ENCODE measurements at places on chromosomes 6 and 20.

DNA sequence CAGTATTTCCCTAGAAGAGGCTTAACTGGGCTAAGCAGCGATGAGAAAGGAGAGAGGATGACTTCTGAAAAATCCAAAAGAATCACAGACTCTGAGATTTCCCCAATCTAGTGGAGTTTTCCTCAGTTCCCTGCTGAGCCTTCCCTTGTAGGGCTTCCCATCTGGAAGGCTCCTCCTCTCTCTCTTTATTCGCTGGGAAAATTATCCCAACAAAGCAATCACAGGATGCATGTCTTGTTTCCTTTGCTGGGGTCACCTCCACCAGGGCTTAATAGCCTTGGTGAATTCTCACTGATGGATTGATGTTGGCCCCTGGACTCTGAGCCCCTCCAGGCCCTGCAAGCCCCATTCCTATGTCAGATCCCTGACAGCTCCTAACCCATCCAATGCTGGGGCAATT is 69.8 kb upstream of the MAFB start:
- no peak for DNase-seq

- no peak for DNase-seq
These were observed 206.4 kb upstream of the HDDC2 start for GRCh38 chr6:125507987-125508655.

- DNase-seq, result no peak
These were observed 101.1 kb downstream of the DLGAP4 start for GRCh38 chr20:36407199-36407733.

GRCh38 chr20:24971376-24972101 is 21.0 kb downstream of the APMAP start:
- DNase-seq, result no peak

DNA sequence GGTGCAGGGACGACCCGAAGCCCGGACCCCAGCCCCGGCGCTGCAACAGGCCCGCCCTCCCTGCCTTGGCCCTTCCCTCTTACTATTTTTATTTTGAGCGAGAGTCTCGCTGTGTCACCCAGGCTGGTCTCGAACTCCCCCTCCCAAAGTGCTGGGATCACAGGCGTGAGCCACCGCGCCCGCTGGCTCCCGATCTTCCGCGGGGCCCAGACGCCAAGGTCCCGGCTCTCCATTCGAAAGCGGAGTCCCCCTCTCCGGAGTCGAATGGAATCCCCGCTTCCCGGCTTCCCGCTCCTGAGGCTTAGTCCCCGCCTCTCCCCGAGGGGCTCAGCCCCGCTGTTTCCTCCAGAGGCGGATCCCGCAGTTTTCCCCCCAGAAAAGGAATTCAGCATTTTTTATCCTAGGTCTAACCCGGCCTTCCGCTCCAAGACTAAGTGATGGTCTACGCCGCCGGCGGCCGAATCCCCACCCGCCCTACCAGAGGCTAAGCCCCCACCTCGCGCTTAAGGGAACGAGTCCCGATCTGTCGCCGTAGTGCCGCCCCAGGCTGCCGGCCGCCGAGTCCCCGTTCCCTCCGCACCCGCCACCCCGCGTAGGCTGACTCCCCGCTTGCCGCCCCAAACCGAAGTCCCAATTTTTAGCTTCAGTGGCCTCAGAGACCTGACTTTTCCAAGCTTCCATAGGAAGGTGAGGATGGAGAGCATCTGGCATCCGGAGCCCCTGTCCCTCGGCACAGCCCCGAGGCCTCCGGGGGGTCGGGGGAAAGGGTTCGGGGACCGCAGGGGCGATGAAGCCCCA is 11.5 kb upstream of the TMC2 start:
- peak; percentile 16 for DNase-seq

DNA sequence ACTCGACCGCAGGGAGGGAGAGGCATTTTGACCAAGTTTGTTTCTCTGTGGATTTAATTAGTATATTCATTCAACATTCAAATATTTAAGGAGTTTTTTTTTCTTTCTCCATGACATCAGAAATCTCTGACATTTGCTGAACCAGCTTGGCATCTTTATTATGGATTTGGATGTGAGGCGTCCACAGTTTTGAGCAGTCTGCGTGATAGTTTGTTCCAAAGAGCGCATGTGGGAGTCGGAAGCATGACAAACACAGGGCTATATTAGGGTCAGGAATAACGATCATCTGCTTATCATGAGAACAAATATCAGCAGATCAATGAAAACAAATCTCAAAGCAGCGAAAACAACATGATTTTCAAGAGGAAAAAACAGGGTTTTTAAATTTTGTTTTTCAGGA is 373.2 kb downstream of the CDH4 start:
- DNase-seq, result no peak

- no peak for DNase-seq
These were observed 1.3 kb upstream of the CARMIL1 start for GRCh38 chr6:25277857-25278256.

GRCh38 chr6:22366214-22366613 is 69.4 kb upstream of the PRL start:
- DNase-seq, result no peak

- DNase-seq, result no peak
These were observed 313.2 kb upstream of the JARID2 start for GRCh38 chr6:14932485-14933182.

- no peak for DNase-seq
These were observed 17.2 kb upstream of the CRIP3 start for GRCh38 chr6:43325876-43326275.

DNA sequence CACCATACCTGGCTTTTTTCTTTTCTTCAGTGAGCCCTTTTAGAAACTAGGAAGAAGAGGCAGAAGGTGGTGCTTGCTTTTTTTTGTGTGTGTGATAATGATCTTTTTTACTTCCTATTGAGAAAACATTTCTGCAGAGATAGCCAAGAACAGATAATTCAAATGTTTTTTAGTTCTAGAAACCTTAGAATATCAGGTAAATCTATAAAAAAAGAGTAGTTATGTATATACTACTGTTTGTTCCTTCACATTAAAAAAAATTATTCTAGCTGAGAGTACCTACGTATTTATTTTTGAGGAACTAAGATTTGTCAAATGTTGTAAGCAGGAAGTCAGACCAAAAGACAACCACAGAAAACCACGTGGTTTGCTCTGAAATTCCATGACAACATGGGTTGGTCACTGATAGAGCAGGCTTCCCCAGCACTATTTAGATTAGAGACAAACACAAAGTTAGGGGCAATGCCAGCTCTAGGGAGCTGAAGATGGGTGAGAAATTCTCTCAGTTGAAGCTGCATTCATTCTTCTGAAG is 12.8 kb downstream of the STK4 start:
- peak; percentile 70 for DNase-seq

- no peak for DNase-seq
These were observed 47.0 kb upstream of the MANEA start for GRCh38 chr6:95530176-95530819.

DNA sequence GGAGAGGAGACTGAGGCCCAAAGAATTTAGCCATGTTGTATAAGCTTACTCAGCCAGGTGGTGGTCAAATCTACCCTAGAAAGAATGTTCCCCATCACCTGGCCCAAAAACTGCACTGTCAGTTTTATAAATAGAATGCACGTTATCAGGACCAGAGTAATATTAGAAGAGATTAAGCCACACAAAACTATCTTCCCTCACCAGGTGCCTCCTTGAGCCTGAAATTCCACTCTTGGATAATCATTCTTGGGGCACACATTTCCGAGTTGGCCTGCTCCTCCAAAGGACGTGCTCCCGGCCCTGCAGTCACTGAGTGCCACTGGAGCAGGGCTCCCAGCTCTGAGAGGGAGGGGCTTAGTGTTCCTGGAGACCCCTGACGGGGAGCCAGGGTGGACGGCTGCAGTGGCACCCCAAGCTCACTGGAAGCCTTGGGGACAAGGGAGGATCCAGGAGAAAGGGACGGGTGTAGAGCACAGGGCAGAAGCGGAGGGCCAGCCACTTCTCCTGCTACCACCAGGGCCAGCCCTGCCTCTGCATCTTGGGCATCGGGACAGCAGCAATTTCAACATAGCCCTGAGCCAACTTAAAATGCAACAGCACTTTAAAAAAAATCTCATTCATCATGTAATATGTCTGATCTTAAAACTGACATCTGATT is 160.8 kb upstream of the QKI start:
- no peak for DNase-seq

- no peak for DNase-seq
These were observed 34.2 kb upstream of the GFRAL start for GRCh38 chr6:55293116-55293515.

- no peak for DNase-seq
These were observed 102.2 kb downstream of the BACH2 start for GRCh38 chr6:90194371-90194841.

GRCh38 chr6:114267897-114268296 is 74.9 kb downstream of the HS3ST5 start:
- DNase-seq, result no peak

DNA sequence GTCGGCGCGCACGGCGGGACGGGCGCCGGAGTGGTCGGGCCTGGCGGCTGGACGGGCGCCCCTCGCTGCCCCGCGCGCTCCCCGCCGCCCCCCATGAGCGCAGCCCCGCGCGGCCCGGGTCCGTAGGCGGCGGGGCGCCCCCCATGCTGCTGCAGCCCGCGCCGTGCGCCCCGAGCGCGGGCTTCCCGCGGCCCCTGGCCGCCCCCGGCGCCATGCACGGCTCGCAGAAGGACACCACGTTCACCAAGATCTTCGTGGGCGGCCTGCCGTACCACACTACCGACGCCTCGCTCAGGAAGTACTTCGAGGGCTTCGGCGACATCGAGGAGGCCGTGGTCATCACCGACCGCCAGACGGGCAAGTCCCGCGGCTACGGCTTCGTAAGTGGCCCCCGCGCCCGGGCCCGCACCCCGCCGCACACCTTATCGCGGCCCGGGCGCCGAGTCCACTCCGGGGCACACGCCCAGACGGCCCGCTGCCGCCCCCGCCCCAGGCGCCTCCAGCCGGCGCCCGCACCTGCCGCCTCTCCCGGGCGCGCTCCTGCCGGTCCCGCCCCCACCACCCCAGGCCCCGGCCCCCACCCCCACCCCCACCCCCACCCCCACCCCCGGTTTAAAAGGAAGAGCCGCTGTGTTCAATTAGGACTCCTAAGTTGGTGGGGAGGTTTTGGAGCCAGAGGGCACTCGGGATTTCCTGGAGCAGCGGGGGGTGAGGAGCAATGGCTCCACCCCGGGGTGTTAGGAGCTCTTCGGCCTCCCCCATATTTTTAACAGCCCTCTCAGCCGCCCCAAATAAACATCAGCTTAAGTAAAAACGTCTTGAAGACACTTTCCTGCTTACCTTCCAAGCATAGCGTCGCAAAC is 474 bp downstream of the RBM38 start:
- no peak for DNase-seq

DNA sequence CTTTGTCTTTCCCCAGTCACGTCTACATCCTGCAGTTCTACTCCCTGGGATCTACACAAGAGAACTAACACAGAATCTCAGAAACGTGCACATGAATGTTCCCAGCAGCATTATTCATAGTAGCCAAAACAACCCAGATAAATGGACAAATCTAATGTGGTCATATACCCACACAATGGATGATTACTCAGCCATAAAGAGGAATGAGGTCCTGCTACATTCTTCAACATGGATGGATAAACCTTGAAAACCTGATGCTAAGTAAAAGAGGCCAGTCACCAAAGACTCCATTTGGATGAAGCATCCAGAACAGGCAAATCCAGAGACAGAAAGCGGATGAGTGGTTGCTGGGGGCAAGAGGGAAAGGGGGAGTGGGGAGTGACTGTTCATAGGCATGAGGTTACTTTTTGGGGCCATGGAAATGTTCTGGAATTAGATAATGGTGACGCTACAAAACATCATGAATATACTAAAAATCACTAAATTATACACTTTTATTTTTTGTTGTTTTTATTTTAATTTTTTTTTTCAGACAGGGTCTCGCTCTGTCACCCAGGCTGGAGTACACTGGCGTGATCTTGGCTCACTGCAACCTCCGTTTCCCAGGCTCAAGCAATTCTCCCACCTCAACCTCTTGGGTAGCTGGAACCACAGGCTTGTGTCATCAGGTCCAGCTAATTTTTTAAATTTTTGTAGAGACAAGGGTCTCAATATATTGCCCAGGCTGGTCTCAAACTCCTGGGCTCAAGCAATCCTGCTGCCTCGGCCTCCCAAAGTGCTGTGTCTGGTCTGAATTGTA is 50.8 kb upstream of the DSN1 start:
- no peak for DNase-seq

- no peak for DNase-seq
These were observed 325.1 kb downstream of the CDH26 start for GRCh38 chr20:60283281-60283680.

DNA sequence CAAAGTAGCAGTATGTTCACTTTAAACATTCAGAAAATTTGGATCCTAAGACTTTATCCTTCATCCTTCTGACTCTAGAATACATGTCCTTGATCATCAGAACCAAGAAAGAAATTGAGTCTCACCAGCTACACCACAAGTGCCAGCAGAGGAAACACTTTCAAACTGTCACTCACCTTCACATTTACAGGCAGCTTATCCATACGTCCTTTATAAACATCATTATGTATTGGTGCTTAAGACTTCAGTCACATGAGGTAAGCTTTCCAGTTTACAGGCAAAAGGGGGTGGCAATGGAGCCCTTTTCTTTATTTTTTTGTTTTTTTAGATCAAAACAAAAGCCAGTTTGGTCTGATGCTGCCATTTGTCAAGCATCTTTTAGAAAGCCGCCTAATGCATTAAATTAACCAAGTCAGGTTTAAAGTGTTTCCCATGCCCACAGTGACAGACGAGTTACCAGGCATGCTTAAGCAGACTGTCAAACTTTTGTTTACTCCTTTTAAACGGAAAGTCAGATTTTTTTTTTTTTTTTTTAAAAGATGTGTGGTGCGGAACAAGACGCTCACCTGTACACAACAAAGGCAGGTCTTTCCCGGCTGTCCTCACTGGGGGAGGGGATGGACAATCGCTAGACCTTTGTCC is 952 bp upstream of the BRPF3 start:
- DNase-seq, result no peak

DNA sequence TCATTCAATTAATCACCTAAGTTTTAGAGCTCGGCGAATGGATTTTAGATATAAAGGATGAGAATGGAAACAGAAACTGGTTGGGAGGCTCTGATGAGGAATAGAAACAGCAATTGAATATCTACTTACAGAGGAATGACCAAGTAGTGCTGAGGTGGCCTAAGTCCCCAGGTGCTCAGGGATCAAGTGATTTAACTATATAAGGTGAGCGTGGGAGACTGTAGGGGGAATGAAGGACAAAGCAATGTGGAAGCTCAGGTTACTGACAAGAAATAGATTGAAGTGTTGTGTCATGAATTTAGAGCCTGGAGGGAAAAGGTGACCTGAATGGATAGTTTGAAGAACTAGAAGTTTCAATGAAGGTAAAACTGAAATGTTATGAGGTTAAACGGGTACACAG is 495.4 kb upstream of the SOX4 start:
- DNase-seq, result no peak

GRCh38 chr6:154239392-154239791 is 117.2 kb downstream of the IPCEF1 start:
- DNase-seq, result no peak

DNA sequence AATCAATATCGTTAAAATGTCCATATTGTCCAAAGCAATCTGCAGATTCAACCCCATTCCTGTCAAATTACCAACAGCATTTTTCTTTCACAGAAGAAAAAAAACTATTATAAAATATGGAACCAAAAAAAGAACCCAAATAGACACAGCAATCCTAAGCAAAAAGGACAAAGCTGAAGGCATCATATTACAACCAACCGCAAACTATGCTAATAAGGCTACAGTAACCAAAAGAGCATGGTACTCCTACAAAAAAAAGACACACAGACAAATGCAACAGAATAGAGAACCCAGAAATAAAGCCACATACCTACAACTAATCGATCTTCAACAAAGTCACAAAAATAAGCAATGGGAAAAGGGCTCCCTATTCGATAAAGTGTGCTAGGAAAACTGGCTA is 49.2 kb downstream of the RNGTT start:
- DNase-seq, result no peak

Measured in effector memory CD4-positive, alpha-beta T cell (primary cell).